Esophagus squamous epithelium (tissue), 5 donors: ENCODE measurements at places on chromosomes 7 and 10.

- no peak for DNase-seq
Measured at GRCh38 chr10:89279421-89279869, 22.4 kb upstream of the IFIT2 start.

DNA sequence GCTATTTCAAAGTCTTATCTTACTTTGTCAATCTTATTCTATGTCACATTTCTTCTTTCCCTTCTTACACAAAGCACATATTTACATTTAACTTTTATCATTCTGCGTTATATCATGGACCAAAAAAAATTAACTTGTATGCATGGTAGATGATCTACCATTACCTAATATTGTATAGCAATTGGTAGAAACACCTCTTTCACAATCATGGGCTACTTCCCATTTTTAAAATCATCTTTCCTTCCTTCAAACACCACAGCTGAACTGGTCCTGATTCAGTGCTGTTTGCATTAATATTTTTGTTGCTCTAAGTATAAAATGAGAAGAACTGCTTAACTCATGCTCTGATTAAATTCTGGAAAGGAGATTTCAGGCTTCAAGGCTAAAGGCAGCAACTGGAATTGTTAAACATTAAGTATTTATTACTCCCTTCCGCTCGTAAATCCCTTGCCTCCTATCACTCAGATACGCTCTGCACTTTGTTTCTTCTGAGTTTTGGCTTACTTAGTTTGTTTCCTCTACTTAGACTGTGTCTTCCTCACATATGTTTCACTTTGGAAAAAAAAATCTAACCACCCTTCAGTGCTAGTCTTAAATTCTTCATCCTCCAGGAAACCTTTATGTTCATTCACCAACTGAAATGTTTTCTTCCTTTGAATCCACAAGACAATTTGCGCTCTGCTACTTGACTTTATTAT lies 901.4 kb downstream of the PCDH15 start:
- no peak for DNase-seq

DNA sequence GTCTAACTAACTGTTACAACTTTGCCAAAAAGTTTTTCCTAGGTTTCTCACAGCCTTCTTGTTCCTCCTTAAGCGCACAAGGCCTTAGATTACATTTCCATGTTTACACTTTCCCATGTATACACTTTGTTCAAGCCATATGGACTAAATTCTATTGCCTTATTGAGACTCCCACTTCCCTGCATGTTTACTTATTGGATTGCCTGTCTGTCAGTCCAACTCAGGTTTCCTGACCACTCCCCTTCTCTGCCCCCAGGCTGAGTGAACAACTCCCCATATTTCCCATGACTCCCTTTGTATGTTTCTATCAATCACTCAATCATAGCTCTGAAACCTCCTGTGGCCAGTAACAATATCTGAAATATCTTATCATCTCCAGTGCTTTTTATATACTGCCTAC lies 43.0 kb downstream of the SLC25A40 start:
- DNase-seq = no peak

- DNase-seq = no peak
Measured at GRCh38 chr7:143252006-143252405, 11.2 kb upstream of the GSTK1 start.

GRCh38 chr10:133224756-133225372 lies 5.2 kb upstream of the UTF1 start:
- DNase-seq = no peak

- no peak for DNase-seq
Measured at GRCh38 chr7:155395176-155395797, 62.6 kb upstream of the EN2 start.

- DNase-seq = no peak
Measured at GRCh38 chr7:141076377-141076776, 2.5 kb downstream of the TMEM178B start.

- DNase-seq = no peak
Measured at GRCh38 chr10:94333051-94333450, 29.7 kb downstream of the NOC3L start.

GRCh38 chr7:132614428-132615318 lies 38.4 kb upstream of the PLXNA4 start:
- no peak for DNase-seq

GRCh38 chr7:157683747-157684156 lies 346.9 kb downstream of the DNAJB6 start:
- DNase-seq = no peak

DNA sequence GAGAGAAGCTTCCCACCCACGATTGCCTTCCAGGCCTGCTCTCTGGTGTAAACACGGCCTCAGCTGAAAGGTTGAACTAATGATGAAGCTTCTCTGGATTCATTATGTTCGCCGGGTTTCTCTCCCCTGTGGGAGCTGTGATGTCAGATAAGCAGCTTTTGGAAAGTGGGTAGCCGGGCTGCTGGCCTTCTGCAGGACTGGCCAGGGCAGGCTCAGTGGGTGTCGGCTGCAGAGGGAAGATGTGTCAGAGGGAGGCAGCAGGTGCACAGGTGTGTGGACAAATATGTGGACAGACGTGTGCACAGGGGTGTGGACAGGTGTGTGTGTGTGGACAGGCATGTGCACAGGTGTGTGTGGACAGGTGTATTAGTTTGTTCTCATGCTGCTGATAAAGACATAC lies 28.5 kb upstream of the PSMG3 start:
- no peak for DNase-seq

DNA sequence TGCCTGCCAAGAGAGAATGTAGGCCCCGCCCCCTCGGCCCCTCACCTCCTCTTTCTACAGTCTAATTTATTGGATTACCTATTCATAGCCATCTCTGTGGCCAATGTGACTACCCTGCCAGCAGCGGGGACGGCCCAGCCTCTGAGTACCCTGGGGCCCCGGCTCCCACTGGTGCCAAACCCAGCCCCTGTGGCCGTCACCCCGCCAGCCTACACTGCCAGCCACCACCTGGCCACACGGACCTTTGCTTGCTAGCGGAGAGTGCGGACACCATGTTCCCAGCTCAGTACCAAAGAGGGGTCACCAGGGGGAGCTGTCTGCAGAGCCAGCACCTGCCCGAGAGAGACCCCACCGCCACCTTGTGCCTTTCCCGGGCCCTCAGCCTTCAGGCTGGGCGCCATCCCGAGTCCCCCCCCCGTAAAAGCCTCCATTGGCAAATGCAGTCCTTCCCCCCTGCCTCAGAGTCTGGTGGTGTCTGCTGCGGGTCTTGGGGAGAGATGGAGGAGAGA lies 511.1 kb downstream of the ZNF37A start:
- no peak for DNase-seq

- no peak for DNase-seq
Measured at GRCh38 chr7:960269-960871, 5.9 kb upstream of the ADAP1 start.

DNA sequence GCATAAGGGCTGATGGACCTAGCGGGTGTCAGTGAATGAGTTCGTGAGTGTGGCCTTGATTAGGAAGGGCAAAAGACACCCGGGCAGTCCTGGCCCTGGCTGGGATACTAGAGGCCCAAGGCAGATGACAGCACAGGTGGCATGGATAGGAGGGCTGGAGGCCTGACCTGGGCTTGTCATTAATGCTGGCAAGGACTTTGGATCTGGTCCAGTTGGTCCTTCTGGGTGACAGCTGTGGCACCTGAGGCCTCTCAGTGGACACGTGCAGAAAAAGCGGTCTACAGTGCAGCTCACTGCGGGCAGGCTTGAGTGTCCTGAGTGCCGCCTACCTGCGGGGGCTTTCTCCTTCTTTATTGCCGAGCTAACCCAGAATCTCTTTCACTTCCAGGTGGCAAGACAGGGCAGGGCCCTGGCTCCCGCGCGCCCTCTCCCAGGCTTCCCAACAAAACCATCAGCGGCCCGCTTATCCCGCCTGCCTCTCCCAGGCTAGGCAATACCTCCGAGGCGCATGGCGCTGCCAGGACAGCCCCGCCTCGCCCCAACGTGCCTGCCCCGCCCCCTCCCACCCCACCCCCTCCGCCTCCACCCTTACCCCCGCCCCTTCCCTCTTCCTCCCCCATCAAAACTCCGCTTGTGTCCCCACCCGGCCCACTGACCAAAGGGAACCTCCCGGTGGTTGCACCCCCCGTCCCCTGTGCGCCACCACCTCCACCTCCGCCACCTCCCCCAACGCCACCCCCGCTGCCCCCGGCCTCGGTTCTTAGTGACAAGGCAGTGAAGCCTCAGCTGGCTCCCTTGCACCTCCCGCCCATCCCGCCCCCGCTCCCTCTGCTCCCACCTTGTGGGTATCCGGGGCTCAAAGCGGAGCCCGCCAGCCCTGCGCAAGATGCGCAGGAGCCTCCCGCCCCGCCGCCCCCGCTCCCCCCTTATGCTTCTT lies 77.4 kb downstream of the WIPF3 start:
- DNase-seq = no peak

DNA sequence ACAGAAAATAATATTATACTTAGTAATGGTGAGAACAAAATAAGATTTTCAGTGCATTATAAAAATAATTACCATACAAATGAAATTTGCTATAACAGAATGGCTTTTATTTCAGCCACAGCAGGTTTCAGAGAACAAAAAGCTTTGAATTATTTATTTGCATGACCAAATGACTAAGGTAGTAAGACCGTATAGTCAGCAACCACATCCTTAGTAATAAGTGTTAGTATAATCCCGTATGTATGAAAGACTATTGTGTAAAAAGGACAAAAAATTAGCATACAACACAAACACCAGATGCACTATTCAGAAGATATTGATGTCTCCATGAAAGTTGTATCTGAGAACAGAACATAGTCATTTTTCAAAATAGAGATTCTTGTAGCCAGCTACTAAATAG lies 12.2 kb downstream of the PDZD8 start:
- DNase-seq = no peak

DNA sequence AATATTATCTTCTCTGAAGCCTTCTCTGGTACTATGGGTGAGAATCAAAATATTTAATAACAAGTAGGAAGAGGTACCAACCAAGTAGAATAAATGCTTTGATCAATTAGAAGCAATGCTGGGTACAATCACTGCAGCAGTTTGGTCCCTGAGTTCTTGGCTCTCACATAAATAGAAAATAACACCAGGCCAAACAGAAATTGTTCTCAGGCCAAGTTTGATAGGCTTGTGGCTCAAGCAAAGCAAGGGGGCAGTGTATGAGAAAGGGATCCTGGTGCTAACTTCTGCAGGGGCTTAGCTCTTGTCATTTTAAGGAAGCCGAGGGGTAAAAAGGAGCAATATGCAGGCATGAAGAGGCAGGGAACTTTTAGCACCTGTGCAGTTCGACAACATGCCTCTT lies 146.8 kb upstream of the TMEM229A start:
- DNase-seq = no peak

- DNase-seq = no peak
Measured at GRCh38 chr7:30879139-30880124, 32.2 kb upstream of the AQP1 start.

- no peak for DNase-seq
Measured at GRCh38 chr7:158296798-158297104, 290.9 kb downstream of the PTPRN2 start.

DNA sequence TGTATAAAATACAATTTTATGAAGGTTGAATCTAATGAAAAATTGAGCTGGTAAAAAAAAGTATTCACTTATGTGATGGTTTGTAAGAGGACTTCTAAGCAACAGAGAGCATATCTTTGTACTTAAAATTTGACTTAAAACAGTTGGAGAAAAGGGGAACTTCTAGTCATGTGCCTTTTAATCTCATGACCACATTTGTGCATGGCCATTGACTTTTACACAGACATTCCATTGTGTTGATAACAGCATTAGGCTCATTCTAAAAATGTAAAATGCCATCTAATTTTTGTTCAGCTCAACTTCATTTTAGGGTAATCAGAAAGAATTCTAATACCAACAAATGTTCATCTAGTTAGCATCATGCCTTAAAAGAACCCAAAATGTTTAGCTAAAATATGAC lies 119.9 kb downstream of the HPSE2 start:
- no peak for DNase-seq

- DNase-seq = no peak
Measured at GRCh38 chr7:148535217-148535616, 55.3 kb upstream of the C7orf33 start.

GRCh38 chr7:89001306-89001705 lies 205.8 kb upstream of the TEX47 start:
- no peak for DNase-seq

DNA sequence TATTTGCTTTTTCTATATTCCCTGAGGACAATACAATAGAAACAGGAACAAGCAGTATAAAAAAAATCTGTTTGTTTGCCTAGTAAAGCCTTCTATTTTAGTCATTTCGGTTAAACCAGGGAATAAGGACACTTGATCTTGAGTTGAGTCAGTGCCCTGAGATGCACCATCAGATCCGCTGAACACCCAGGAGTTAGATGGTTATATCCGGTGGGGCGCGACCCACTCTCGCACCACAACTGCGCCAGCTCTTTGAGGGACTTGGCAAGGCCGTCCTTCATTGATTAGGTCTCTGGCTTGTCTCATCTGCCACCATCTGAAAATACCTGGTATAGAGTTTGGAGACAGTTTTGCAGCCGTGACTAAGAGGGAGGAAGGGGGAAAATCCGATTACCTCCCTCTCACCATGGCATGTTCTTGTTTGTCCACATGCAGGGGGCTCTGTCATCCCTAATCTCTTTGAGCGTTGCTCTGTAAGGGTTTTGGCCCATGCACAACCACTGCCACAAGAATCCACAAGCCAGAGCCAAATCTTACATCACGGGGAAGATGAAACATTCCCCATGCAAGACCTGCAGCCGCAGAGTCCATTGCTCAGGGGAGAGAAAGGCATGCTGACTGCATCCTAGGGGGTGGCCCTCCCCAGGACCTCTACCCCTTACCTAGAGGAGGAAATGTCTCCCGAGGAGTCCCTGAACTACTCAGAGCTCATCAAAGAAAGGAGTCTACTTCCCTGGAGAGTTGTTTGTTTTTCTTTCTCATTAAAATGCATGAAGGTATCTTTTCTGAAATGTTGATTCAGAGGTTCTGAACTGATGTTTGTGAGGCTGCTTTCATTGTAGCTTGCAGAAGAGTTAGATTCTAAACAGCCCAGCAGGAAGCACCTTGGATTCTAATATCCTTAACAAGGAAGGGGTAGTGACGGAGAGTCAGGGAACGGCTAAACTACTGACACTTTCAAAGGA lies 101.6 kb upstream of the FAM171A1 start:
- no peak for DNase-seq

DNA sequence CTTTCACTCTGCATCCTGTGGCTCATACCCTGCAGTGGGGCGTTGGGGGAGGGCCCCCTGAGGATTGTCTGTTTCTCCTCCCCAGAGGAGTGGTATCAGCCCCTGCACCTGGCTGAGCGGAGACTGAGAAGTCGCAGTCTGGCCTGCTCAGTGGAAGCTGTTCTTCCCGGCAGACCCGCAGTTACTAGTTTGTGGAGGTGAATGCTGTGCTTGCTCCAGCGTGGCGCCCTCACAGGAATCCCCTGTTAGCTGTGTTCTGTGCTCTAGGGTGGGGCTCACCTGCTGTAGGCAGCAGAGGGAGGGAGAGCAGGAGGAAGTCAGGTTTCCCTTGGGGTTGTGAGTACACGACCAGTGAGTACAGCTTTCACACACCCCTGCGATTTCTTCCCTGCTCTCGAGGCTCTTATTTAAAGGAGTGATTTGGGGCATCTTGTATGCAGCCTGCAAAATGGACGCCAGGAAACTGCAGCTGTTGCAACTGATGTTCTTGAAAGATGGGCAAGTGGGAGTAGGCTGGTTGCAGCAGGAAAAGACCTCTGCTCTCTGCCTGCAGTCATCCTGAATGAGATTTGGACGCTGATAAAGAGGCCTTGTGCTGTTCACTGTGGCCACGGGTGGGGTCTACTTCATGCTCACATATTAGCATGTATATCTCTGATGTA lies 66.4 kb downstream of the HK1 start:
- no peak for DNase-seq

- DNase-seq = no peak
Measured at GRCh38 chr10:98445200-98445812, 1.4 kb downstream of the HPS1 start.

- DNase-seq = no peak
Measured at GRCh38 chr10:293636-294035, 158.4 kb downstream of the ZMYND11 start.

- no peak for DNase-seq
Measured at GRCh38 chr10:103703941-103704919, 151.1 kb downstream of the SH3PXD2A start.
